Occipital lobe (tissue), 3 donors: ENCODE measurements at places on chromosomes 2 and 18. TPM values are rescaled to one million over a fixed set of nuclear protein-coding genes. Genes with fewer than 3 reads are reported as not detected.

- no peak for DNase-seq
These were observed 31.2 kb downstream of the GPC1 start for GRCh38 chr2:240466579-240467148.

DNA sequence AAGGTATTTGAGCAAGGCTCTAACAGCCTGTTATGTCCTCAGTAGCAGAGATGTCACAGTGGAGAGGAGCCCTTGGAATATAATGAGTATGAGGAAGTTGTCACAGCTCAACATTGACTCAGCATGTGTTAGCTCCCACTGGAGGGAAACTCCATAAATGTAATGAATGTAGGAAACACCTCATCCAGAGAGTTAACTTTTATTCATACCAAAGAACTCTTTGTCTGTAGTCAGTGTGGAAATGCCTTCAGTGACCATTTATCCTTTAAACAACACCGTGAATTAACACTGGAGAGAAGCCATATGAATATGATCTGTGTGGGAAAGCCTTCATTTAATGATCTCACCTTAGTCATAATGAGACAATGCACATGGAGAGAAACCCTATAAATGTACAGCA lies 59.7 kb downstream of the CYP1B1 start:
- DNase-seq, result no peak

DNA sequence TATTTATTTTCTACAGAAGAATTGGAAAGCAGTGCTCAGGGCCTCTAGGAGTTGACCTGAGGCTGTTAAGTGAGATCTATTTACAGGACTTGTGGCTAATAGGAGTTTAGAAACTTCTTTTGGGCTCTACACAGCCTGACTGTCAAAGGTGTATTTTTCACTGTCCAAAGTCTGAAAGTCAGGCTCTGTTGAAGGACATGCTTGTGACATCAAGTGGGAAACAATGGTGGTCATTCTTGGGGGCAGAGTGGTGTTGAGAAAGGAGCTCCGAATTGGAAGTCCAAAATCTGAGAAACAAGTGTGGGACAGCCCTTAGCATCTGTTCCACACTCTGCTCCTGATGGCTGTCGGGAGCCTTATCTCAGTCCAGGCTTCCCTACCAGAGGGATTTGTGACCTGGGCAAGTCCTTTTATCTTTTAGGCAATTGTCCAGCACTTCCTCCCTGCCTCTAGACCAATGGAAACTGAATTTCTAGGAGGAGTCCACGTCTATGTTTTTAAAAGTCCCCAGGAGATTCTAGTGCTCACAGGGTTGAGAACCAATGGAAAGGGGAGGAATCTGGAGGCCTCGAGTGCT lies 76.4 kb downstream of the LIPG start:
- DNase-seq, result no peak

DNA sequence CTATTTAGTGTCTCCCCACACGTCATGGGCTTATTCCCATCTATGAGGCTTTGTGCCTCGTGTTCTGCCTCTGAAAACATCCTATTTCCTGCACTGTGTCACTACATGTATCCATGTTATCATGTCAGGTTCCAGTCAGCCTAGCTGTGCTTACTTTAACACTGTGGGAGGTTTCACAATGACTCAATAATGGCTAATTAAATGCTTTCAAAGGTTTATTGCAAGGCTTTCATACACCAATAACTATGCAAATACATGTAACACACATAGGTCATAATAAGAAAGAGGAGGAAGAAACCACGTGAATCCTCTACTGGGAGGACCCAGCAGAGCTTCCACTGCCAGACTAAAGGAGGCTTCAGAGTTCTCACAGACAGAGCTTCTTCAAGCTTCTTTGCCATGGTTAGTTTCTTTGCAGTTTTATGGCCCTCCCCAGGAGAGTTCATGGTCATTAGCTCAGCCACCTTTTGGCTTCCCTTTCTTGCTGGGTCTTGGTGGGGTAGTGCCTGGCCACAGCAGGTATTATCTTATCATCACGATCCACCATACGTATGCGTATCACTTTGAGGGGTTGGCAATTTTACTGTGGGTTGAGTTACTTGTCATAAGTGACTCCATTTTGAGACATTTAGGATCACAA lies 5.1 kb upstream of the COLEC12 start:
- DNase-seq, result no peak

DNA sequence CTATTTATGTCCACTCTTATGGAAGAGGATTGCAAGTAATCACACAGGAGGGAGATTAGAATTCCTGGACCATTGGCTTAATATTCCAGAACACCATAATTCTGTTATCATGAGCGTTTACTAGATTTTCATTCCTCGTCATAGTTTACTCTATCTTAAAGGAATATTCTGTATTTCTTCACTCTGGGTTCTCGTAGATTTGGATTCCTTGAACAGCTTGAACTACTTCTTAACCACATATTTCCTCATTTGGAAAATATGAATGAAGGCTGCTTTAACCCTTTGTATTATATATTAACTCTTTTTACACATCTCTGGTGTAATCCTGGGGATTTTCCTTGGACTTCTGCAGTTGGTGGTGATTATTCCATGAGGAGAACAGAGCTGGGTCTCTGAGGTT lies 46.3 kb upstream of the CCBE1 start:
- DNase-seq, result no peak

- no peak for DNase-seq
These were observed 43.9 kb upstream of the PCBP1 start for GRCh38 chr2:70043252-70043875.

CROCC2 gene
- total RNA-seq, result under 0.01 TPM

SKOR2 gene
- not detected for total RNA-seq

PFN4 gene
- total RNA-seq, result 0.47 TPM

CPS1 gene
- 6.6 TPM for total RNA-seq
